Effector CD4-positive, alpha-beta T cell (primary cell): ENCODE measurements at places on chromosomes 13 and 19.

DNA sequence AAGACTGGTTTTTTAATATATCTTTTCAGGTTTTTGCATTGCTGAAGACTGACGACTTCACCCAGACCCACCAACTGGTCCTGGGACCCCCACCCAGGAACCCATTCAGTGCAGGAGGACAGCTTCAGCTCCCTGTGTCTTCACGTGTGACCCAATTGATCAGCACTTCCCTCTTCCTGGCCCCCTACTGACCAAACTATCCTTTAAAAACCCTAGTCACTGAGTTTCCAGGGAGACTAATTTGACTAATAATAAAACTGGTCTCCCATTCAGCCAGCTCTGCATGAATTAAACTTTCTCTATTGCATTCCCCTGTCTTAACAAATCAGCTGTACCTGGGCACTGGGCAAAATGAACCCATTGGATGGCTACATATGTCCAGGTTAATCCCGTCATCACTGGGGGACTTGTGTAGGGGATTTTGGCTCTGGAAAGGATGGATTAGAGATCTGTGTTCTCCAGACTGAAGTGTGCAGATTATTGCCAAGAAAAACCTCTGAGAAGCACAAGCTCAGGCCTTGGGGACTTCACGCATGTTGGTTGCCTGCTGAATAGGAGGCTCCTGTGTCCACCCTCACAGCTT is 16.3 kb upstream of the PARP4 start:
- DNase-seq, result no peak

DNA sequence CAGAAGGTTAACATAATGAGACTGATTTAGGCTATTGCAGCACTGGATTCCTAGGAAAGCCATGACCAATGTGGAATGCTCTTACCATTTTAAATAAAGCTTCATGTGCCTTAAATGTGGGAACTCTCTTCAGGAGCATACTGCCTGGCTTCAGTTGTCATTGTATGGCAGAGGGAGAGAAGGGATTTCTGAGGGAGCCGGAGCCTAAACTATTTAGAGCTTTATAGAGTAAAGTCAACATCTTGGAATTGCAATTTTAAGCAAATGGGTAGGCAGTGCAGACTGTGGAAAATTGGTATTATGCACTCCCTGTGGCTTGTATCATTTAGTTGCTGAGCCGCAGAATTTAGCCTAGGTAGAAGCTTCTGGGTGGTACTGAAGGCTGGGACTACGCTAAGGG is 2041.4 kb downstream of the PCDH9 start:
- DNase-seq, result no peak

- no peak for DNase-seq
These were observed 5.6 kb upstream of the TEX29 start for GRCh38 chr13:111314852-111315251.

GRCh38 chr19:58551577-58552471 is 3.1 kb downstream of the CHMP2A start:
- DNase-seq, result no peak

GRCh38 chr19:5477451-5478215 is 22.4 kb downstream of the ZNRF4 start:
- no peak for DNase-seq

GRCh38 chr19:55459950-55460657 is 1.3 kb downstream of the ISOC2 start:
- no peak for DNase-seq
